ENCODE measurements at places on chromosomes 16 and 17.

DNA sequence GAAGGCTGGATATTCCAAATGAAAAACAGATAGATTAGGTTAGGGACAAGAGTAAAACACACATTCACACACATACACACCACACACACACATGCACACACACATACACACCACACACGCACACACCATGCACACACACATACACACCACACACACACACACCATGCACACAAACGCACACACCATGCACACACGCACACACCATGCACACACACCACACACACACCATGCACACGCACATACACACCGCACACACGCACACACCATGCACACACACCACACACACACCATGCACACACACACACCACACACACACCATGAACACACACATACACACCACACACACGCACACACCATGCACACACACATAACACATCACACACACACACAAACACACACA, 203.7 kb upstream of the ZFHX3 start:
- no peak for DNase-seq

DNA sequence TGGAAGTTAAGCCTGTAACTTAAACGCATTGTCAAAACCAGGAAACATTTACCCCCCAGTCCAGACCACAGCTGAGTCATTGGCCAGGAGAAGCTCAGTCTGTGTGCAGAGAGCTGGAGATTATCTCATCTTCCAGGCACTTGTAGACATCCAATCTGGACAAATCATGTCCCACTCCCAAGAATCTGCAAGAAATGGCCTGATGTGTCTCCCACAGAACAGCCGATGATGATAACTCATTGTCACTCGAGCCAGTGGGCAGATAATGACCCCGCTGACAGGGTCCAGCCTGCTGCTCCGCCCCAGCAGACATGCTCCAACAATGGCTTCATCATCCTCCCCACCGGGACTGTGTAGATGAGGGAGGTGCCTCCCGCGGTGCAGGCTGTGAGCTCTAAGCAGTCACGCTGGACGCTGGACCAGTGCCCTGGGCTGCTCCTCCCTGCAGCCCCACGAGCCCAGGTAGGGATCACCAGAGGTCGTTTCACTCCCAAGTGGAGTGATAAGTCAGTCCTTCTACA, 322.5 kb downstream of the C16orf95 start:
- DNase-seq = peak; percentile 99

DNA sequence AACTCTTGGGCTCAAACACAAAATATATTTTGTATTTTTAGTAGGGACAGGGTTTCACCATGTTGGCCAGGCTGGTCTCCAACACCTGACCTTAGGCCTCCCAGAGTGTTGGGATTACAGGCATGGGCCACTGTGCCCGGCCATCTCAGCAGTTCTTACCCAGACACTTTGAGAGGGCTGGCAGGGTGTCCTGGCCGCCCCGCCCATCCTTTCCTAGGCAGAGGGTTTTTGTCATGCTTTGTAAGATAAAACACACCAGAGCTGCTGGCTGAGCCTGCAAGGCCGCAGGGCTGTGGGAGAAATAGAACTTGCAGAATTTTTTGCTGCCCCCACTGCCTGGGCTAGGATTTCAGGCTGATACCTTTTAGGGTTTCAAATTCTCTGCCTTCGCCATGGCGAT, 8.7 kb downstream of the PPL start:
- no peak for DNase-seq

DNA sequence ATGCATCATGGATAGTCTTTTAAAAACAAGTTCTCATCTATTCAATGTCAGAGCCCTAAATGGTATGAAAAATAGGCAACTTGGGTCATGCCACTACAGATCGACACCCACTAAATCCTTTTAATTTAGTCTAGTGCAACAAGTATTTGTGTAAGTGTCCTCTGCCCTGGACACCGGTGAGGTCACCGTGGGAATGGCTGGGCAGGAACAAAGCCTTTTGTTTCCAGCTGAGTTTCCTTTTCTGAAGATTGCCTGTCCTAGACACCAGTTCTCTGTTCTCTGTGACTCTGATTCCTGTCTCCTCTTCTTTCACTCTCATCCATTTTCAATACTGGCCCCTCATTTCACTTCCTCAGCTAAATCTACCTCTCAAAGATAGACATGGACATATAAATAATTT, 446.5 kb downstream of the MAF start:
- DNase-seq = no peak

DNA sequence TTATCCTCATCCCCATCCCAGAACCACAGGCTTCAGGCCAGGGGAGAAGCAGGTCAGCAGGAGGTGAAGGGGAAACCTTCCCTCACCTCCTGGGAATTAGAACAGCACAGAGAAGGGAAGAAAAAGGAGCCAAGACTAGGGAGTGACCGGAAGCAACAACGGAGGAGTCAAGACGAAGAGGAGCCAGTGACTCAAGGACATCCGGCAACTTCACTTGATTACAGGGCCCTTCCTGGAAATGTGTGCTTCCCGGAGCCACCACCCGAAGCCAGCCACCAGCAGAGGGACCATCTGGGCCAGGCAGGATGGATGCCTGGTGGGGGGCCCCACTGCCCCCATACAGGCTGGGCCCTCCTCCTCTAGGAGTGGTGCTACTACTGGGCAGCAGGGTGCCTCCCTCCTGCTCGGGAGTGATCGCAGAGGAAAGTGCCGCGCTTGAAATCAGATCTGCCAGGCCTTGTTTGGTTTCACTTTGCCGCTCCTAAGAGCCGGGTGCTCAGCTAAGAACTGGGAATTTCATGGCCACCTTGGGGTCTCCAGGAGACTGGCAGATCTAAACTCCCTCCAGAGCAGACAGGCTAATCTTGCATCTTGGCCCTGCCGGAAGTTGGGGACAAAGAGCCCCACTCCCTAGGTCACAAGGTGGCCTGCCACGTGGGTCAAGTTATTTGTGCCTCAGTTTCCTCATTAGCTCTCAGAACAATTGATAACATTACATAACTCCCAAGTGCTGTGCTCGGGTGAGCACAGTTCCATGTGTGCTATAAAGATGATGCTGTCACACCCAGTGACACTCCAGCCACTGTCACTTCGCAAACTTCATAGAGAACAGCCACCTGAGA, 6.6 kb downstream of the CDC42EP4 start:
- DNase-seq = peak; percentile 83

- DNase-seq = peak; percentile 18
These were observed 814 bp upstream of the RUNDC3A start for GRCh38 chr17:44307387-44308186.

DNA sequence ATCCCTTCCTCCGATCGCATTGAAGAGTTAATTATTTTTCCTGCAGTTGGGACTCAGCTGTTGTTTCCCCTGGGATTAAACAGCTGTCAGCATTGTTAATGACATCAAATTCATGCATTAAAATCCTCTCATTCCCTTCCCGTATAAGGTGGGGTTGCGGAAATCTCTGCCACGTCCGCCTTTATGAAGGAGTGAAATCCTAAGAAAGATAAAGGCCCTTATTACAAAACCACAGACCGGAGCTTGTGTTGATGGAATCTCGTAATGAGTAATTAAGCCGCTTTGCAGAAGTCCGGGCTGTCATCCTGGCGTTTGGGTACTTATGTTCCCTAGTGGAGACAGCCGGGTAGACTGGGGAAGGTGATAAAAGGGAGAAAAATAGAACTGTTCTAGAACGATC, 627.6 kb downstream of the MAF start:
- no peak for DNase-seq

DNA sequence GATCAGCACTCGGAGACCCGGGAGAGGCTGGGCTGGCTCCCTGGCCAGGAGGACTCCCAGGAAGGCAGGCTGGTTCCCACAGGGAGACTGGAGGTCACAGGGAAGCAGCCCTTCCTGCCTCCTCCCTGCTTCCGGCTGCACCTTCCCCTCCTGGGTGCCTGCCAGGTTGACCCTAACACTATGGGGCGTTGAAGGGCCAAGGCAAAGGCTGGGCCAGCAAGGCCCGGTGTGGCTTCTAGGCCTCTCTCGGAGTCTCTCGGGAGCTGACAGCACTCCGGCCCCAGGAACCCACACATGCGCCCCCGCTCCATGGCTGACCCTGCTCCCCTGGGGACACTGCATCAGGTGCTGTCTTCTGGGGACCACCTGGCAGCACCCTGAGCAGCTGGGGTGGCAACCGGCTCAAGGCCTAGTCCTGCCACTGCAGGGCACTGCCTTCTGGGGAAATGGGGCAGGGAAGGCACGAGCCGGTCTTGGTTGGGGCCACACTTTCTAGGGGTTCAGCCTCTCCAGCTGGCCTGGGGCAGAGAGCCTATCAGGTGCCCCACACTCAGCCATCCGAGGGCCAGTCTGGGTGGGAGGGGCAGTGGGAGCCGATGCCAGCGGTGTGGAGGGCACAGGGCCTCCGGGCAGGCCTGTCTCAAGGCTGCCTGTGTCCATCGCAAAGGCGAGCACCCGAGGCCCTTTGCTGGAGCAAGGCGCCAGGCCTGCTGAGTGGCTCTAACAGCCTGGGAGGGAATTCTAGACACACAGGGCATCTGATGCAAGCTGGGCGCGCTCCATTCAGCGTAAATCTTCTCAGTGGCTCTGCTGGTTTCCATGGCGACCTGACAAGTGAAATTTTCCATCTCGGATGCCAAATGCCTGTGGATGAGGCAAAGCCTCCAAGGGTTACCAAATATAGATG, 5.6 kb upstream of the MTSS2 start:
- peak; percentile 97 for DNase-seq

- DNase-seq = no peak
These were observed 9.6 kb downstream of the IRX5 start for GRCh38 chr16:54940279-54940604.

DNA sequence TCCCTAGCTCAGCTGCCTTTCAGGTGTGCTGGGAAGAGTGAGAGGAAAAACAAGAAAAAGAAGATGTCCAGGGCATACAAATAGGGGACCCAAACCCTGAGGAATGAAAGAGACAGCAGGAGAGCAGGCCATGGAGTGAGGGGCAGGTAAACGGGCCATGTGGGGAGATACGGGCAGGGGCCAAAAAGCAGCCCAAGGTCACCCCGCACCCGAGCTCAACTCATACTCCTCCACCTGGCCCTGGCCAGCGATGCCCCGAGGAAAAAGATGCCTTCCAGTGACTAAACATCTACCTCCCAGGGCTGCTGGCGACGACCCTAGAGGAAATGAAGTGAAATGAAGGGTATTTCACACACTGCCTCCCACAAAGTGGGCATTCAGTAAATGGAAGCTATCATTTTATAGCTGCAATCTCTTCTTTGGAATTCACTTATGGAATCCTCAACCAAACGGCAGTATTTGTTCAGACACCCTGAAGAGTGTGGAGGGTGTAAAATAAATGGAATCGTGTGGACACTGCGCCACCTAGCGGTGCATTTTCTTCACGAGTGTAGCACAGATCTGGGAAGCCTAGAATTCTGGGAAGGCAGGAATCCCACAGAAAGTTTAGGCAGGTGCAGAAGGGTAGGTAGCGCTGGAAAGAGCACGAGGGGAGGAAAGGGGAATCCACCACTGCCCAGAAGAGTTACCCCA, 14.9 kb downstream of the ELAC2 start:
- peak; percentile 54 for DNase-seq

DNA sequence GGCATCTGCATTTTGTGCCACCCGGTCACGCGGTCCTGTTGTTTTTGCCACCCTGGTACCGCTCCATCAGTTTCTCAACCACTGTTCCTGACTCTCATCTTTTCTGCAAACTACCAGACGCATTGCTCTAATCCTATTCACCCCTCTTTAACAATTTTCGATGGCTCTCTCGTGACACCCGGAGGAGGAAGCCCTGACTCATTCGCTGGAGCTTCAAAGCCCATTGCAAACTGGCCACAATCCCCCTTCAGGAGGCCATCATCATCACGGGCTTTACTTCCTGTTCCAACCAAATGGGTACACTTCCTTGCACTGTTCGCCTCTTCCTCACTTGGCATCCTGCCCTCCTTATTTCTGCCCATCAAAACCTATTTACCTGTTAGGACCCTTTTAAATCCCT, 155.3 kb downstream of the RGS9 start:
- DNase-seq = peak; percentile 16

- no peak for DNase-seq
These were observed 27.9 kb downstream of the MBTD1 start for GRCh38 chr17:51231999-51232398.

- DNase-seq = peak; percentile 81
These were observed 6.6 kb downstream of the KCNAB3 start for GRCh38 chr17:7922845-7923628.

DNA sequence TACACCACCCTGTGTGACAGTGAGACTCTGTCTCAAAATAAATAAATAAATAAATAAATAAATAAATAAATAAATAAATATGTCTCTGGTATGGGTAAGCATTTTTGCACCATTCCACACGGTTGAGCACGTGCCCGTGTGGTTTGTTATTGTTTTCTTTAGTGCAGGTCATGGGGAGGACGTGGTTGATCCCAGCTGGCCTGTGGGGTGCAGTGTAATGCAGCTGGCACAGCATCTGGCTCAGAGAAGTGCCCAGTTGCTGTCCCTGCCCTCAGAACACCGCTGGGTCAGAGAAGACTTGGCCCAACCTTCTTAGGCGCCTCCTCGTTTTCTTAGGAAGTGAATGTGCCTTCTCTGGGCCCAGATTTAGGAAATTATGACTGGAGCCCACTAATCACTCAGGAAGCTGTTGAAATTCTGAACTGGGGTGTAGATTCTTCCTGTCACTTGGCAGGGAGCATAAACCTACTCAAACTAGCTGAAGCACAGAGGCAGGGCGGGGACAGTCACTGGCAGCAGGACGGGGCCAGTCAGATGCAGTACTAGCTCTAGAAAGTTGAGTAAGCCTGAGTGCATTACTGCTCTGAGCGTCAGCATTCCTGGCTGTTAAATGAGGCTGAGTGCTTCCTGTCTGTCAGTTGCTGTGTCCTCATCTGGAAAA, 85.9 kb downstream of the SNX29 start:
- DNase-seq = peak; percentile 87

DNA sequence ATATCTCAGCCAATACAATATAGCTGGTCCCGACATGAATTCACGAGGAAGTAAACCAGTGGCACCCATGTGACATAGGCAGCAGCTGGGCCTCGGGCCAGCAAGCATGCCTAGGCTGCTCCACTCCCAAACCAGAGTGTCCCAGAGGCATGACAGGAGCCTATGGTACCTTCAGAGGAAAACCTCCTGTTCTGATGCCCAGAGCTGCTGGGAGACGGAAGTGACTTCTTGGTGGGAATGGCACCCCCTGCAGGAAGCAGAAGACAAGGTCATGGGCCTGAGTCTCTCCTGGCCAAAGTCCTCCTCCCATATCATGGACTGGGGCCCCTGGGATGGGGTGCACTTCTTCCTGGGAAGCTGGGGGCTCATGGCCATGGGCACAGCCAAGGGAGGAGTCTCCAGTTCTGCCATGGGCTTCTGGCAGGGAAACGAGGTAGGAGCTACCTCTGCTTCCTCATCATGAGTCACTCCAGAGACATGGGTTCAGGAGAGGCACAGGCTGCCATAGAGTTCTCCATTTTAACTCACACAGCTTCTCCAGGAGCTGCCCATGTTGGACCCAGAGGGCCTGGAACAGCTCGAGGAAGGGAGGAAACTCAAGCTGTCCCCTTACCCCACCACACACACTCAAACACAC, 13.4 kb downstream of the FBF1 start:
- peak; percentile 15 for DNase-seq

DNA sequence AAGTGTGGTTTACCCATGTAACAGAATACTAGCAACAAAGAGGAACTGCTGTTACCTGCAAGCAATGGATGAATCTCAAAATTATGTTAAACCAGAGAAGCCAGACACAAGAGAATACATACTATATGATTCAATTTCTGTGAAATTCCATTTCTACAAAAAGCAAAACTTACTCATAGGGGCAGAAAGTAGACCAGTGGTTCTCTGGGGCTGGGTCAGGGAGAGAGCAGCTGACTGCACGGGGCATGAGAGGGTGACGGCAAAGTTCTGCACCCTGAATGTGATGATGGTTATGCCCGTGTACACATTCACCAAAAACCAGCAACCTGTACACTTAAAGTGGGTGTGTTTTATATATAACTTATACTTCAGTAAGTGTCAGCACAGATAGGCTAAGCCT, 3.1 kb downstream of the ZNF843 start:
- no peak for DNase-seq
